ENCODE measurements at places on chromosomes 7 and 10.

- DNase-seq: no peak
These were observed 128.5 kb downstream of the BTAF1 start for GRCh38 chr10:92052088-92052487.

GRCh38 chr7:147069771-147070170 lies 953.2 kb downstream of the CNTNAP2 start:
- DNase-seq: no peak

GRCh38 chr10:117609095-117609795 lies 66.7 kb downstream of the EMX2 start:
- peak; percentile 4 for DNase-seq

- DNase-seq: no peak
These were observed 20.5 kb downstream of the SPAG6 start for GRCh38 chr10:22365644-22366434.

- DNase-seq: no peak
These were observed 12.5 kb downstream of the PRF1 start for GRCh38 chr10:70589762-70590654.

DNA sequence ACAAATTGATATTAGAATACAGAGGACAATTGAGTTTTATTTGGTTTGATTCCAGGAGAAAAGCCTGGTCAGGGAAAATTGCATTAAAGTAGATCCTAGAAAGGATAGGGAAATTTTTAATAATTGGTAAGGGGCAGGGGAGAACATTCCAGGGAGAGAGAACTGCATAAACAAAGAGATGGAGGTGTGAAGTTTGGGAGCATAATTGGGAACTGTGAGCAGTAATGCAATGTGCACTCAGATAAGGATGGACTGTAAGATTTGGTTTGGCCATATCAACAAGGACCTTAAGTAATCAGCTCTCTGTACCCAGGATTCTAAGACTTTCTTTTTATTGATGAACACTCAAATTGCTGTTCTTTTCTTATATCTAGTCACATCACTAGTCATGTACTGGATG lies 41.4 kb downstream of the ZMYND11 start:
- DNase-seq: no peak

GRCh38 chr10:45514291-45515270 lies 140.6 kb downstream of the ALOX5 start:
- peak; percentile 64 for DNase-seq

GRCh38 chr10:19628767-19629560 lies 187.3 kb upstream of the PLXDC2 start:
- no peak for DNase-seq

DNA sequence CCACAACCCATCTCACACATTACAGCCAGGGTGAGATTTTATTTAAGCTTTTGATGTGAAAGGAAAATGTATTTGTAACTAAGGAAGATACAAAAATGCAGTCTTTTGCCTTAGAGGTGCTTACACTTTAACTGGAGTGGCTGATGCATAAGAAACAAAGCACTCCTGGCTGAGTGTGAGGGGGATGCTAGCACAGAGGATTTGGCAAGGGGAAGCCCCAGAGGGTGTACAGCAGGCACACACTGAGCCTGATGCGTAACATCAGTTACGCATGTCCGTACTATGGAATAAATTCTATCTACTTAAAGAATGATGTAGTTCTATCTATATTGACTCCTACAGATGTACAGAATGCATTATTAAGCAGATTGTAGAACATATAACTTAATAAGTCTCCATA lies 17.8 kb downstream of the GIMAP8 start:
- DNase-seq: no peak

GRCh38 chr7:64551375-64552142 lies 11.3 kb downstream of the ZNF680 start:
- DNase-seq: no peak

DNA sequence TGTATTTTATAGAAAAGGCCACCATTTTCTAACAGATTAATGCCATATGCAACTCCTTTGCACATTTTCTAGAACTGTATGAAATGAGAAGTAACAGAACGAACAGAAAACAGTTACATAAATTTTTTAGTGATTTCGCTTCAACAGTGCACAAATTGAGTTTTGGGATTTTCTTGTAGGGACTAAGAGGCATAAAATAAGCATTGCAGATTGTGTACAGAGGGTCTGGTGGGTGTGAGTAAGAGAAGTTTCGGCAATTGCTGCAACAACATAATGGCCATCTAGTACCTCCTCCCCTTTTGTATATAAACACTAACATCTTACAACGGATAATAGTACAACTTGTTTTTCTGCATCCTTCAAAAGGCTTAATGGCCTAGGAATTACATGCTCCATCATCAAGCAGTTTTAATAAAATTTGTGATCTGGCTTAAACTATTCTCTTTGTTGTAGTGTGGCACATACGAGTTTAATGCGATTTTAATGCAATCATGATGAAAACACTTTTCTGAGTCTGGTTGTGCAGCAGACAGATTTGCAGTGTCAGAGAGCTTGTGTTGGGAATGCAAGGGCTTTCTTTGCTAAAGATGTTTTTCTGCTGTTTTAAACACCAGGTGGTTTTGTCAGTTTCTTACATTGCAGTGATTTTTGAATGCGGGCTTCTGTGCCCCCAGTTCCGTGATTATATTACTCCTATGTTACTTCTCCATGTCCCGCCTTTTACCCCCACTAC lies 2.9 kb downstream of the GLCCI1 start:
- DNase-seq: peak; percentile 45

All from midbrain (tissue), 1 donor.